ENCODE measurements at places on chromosomes 7 and 10.

- DNase-seq = no peak
Measured at GRCh38 chr10:62689712-62690111, 114.8 kb upstream of the ADO start.

DNA sequence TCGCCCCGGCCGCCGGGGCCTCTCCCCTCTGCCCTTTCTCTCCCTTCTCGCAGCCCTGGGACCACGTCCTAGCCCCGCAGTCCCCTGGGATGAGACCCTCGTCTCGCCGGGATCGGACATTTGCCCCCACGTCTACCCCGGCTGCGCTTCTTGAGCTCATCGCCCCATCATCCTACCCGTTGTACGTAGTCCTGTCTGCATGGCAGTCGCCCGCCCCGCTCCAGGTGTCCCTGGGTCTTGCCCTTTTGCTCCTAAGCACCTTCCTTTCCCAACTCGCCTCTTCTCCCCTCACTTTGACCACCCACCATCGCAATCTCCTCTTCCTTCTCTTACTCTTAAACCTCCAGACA lies 582 bp downstream of the TPST1 start:
- DNase-seq = peak; percentile 35

DNA sequence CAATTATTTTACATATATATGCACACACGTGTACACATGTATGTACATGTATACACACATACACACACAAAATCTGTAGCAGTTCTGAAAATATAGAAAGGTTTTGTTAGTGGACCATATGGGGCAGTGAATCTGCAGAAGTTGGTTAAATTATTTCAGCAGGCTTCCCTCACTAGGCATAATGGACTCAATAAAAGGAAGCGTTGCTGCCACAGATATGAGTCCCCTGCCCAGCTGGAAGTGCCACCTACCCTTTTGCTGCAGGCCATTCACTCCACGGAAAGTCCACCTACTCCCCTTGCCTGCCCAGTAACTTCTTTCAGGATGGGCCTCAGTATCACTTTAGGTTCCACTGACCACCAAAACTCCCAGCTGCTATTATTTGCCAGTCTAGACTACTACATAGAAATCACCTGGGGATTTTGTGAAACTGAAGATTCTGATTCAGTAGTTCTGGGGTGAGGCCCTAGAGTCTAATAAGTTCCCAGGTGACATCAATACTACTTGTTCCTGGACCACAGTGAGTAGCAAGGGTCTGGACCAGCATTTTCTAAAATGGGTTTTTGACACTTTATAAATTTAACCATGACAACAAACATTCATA lies 29.3 kb upstream of the CROT start:
- peak; percentile 36 for DNase-seq

- no peak for DNase-seq
Measured at GRCh38 chr7:80895056-80895455, 23.8 kb downstream of the SEMA3C start.

GRCh38 chr10:11823989-11824346 lies 812 bp downstream of the PROSER2 start:
- DNase-seq = no peak

DNA sequence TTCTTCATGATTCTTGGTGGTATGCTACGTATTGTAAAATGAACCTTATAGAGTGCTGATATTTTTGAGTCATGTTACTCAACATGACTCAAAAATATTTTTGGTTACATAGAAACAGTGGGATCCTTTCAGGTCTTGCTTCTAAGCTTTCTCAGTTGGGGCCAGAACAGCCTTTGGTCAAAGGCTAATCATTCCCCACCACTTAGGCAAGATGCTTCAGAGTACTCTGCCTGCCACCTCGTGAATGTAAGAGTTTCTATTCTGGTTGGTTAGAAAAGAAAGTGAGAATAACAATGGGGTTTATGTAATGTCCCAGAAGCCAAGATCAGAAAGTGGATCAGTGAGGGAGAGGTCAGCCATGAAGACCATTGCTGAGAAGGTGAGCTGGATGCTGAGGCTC lies 327.8 kb downstream of the TCERG1L start:
- DNase-seq = no peak

DNA sequence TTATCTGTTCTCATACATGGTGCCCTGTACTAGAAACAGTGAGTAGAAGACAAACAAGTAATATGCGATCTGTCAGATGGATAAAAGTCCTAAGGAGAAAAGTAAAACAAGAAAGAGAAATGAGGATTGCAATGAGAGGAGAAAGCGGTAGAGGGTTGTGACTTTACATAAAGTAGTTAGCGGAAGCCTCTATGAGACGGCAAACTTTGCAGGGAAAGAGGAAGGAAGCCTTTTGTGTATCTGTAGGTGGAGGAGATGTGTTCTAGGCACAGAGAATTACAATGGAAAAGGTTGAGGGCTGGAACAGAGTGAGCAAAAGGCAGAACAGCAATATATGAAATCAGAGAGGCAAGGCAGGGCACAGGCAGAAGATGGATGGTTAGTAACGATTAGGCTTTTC lies 150.4 kb upstream of the SEMA3E start:
- DNase-seq = no peak

DNA sequence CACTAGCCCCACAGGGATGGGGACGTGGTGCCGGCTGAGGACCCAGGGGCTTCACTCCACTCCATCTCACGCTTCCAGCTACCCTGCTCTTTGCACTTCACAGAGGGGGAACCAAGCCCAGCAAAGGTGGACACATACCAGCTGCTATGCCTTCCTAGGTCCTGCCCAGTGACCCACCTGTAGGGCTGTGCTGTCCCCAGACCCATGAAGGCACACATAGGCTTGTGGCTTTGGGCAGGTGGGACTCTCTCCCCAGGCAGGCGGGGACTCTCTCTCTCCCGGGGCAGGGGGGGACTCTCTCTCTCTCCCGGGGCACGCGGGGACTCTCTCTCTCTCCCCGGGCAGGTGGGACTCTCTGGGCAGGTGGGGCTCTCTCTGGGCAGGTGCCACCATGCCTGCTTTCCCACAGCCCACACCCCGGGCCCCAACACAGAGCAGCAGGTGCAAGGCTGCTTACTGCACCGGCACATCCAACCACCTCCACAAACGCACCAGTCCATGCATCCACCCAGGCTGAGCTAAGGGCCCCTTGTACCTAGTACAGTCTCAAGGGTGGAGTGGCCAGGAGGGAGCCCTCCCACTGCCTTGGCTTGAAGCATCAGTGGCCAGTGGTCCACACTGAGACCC lies 13.8 kb upstream of the GPR146 start:
- no peak for DNase-seq

DNA sequence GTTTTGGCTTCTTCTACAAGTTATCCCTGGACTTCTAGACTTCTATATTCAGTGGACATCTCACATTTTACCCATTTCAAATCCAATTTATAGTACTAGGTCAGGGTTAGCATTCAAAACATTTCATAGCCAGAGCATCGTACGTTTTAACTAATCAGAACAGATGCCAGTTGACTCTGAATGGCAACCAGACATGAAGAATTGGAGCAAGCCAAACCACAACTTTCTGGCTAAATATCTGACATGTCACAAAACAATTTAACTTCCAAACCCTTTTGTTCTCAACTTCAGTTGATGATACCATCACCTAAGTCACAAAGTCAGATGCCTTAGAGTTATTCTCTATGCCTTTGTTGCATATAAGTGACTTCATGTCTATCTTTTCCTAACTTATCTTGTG lies 1105.7 kb downstream of the XPNPEP1 start:
- DNase-seq = no peak

- DNase-seq = no peak
Measured at GRCh38 chr7:41694495-41694894, 8.4 kb downstream of the INHBA start.

DNA sequence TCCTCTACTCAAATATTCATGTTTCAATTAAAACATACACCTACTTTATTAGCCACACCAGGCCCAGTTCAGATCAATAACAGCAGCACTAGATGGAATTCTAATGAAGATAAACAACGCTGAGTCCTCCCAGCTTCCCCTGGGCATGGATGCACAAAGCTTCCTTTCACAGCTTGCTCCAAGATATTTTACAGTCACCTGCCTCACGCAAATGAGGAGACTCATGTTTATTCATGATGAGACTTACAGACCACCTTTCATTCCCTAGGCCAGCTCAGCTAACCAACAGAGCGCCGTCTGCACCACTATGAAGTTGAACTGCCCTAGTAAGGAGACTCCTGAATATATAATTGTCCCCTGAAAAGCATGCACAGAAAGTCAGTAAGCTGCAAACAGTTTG lies 283.0 kb upstream of the AOAH start:
- DNase-seq = no peak

Data from GM20000 (cell line).